ENCODE measurements at places on chromosomes 6 and 20. TPM values are rescaled to one million over a fixed set of nuclear protein-coding genes. Genes with fewer than 3 reads are reported as not detected.

- no peak for DNase-seq
Observed at GRCh38 chr20:39082622-39083398, 120.7 kb downstream of the DHX35 start.

DNA sequence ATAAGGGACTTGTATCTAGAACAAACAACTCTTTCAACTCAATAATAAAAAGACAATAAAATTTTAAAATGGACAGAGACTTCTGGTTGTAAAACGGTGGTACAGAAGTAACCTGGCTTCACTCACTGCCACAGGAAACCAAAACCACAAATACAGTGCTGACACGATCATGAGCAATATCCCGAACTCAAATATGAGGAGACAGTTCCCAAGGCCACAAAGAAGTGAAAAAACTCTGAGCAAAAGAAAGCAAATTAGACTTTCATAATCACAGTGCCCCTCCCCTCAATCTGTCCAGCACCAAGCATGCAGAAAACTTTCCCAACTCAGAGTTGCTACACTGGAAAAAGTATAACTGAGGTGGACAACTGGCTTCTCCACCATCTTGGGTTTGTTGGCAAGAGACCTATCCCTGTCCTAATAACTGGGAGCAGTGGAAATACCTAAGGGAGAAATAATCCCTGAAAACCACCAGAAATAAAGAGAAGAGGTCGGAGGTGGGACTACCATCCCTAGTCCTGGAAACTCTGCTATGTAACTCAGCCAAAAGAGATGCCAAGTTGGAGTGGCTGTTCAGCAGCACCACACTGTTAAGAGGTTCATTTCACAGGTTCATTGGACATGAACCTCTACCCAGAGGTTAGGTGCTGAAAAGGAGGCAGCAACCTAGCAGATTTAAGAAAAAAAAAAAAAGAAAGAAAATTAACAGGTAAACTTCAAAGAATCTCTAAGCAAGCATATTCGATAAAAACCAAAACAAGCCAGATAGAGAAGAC, 55.5 kb downstream of the REV3L start:
- no peak for DNase-seq

- DNase-seq = no peak
Observed at GRCh38 chr6:90065173-90065572, 170.9 kb downstream of the GJA10 start.

GRCh38 chr6:47839645-47840044, 57.8 kb downstream of the OPN5 start:
- no peak for DNase-seq

DNA sequence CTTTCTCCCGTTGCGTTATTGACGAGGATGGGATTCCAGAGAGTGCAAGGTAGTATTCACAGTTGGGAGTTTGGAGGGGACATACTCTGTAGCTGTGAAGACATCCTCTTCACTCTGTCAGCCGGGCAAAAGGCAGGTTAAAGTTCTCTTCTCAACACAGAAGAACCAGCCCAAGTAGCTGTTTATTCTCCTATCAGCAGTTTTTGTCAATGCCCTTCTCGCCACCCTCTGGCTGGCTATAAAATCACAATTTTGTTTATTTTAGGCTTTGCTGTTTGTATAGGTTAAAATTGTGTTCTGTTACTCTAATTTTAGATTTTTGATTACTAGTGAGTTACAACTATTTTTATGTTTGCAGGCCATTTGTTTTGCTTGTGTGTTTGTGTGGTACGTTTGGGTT, 37.9 kb upstream of the MAS1 start:
- DNase-seq = no peak

- no peak for DNase-seq
Observed at GRCh38 chr20:50546729-50547314, 36.6 kb downstream of the PTPN1 start.

- no peak for DNase-seq
Observed at GRCh38 chr6:152669895-152670294, 27.8 kb upstream of the MYCT1 start.

DNA sequence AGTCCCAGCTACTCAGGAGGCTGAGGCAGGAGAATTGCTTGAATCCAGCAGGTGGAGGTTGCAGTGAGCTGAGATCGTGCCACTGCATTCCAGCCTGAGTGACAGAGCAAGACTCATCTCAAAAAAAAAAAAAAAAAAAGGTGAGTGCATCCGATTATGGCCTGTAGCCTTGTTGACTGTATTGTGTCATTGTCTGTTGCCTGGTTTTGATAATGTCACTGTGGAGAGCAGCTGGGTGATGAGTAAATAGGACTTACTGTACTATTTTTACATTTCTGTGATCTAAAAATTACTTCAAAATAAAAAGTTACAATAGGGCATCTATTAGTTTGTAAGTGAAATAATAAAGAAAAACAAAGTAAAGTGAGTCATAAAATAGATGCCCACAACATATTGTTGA, 134.1 kb upstream of the SALL4 start:
- DNase-seq = no peak

GRCh38 chr6:30508890-30509736, 19.8 kb downstream of the HLA-E start:
- no peak for DNase-seq

DNA sequence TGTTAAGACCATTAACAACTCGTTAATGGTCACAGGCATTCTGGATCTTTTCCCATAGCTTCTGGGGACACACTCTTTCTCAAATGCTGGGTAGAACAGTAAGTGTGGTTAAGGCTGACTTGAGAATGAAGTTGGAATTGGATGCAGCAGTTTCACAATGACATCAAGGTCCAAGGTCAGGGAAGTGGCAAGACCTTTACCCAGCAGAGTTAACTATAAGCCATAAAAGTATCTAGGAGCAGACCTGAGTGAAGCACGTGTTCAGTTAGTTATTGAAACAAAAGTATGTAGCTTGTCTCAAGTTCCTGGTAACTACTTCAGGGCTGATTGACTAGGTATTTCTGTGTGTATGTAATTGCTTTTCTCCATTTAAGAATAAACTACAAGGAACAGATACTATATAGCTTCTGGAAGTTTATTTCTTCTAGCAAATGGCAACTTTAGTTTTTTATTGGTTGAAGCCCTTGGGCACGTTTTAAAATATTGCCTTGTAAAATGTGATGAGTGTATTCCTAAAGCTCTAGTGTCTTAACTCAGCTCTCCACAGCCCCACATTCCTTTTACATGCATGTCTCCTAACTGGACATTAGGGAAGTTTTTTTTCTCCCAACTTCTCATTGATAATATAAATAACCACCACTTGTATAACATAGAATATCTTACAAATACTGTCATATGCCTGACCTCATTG, 479.0 kb upstream of the CITED2 start:
- DNase-seq = no peak

DNA sequence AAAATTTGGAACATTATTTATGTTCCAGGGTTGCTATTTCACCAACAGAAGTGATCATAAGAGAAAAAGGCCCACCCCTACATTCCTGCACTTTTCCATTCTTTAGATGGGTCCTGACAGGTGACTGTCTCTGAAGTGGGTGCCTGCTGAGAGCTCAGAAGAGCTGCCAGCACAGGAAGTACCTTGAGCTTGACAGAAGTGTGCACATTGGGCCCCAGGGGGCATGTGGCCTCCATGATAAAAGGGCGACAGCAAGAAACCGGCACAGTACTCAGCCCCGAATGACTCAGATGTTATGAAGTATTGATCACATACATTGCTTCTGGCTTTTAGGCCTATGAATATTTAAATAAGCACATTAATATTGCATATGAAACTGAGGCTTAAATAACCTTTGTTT, 150.4 kb downstream of the PCSK2 start:
- no peak for DNase-seq

DNA sequence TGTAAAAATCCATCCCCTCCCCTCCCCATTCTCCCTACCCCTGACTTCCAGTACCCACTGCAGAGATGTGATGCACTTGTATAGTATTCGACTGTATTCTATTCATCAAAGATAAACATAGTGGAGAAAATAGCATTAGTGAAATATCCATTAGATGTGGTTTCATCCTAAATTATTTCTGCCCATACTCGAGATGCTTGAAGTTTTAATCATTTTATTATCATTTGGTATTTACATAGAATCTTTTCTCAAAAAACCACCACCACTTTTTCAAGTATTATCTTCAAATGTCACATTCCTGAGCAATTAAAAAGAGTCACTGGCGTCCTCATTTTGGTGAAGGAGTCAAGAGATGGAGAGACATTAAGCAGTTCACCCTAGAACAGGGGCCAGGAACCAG, 181.9 kb downstream of the HAO1 start:
- DNase-seq = no peak

GRCh38 chr6:109623288-109623687, 67.7 kb downstream of the AK9 start:
- no peak for DNase-seq

GRCh38 chr6:52995913-52996645, 995 bp upstream of the GSTA4 start:
- DNase-seq = no peak

- DNase-seq = no peak
Observed at GRCh38 chr6:13278164-13278563, 50.2 kb downstream of the TBC1D7 start.

DNA sequence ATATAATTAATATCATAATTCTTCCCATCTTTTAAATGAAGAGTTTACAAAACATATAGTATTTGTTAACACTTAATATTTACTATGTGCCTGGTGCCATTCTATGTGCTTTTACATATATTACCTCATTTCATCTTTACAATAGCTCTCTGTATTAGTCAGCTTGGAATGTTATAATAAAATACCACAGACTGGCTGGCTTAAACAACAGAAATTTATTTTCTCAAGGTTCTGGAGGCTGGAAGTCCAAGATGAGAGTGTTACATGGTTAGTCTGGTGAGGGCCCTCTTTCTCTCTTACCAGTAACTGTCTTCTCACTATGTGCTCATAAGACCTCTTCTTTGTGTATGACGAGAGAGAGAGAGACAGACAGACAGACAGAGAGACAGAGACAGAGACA, 110.2 kb downstream of the NKAIN2 start:
- DNase-seq = no peak

DNA sequence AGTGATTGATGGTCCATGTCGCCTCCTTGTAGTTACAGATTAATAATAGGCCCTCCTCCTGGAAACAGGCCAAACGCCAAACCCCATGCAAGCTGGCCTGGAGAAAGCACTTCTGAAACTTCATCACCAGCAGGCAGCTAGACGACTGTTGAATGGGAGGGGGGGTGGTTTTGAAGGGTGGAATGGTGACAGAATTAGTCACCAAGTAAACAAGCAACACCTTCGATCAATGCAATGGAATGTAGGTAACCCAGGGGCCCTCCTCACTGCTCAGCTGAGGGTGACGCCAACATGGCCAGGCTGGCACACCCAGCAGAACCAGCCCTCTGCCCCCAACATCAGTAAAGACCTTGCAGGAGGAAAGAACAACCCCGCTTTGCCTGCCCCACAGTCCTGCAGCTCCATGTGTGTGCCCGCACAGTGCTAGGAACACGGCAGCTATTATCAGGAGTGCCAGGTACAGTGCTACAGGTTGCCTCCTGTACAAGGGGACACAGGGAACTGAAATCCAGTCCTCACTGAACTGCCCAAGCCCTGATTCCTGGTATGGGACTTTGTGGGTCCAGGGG, 2.7 kb downstream of the BCAS1 start:
- DNase-seq = no peak

- no peak for DNase-seq
Observed at GRCh38 chr6:156954816-156955215, 177.6 kb downstream of the ARID1B start.

GRCh38 chr6:150830439-150831165, 34.9 kb upstream of the MTHFD1L start:
- no peak for DNase-seq

DNA sequence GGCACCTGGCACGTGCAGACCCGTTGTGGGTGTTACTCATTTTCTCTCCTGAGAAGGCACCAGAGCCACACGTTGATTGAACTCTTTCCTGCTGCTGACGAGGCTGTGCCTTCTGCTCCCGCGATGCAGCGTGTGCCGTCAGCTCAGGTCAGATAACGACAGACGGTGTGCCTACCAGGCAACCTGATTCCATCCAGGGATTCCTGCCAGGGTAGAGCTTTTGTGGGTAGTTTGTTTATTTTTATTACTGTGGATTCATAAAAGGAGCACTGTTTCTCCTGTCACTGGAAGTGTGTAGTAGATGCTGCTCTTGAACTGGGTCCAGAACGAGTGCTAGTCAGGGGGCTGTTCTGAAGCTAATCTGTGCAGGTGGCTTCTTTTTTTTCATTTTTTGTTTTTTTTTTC, 20.7 kb downstream of the PRPF6 start:
- DNase-seq = no peak

DNA sequence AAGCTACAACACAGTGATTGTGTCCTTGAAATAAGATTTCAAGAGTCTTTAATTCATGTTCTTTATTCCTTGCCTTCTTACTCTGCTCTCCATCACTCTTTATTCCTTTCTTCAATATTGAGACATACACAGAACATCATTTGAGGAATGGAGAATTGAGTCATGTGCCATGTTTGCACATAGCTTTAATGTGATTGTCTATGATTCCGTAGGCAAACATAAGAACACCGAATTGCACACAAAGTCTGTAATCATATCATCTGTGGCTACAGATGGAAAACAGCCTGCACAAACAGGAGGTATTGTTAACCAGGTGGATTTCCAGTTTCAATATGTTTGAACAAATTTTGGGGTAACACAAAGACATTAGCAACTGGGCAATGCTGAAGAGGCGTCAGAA, 571.6 kb upstream of the GJE1 start:
- DNase-seq = no peak

DNA sequence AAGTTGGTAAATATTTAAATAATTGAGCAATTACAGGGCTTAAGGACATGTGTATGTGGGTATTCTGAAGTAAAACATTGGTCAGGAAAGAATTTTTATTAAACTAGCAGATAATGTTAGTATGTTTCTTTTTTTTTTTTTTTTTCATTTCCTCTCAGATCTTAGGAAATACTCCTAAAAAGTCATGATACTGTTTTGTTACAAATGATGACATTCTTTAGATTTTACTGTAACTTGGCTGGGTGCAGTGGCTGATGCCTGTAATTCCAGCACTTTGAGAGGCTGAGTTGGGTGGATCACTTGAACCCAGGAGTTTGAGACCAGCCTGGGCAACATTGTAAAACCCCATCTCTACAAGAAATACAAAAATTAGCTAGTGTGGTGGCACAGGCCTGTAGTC, 41.5 kb downstream of the CDC40 start:
- no peak for DNase-seq

GRCh38 chr6:48511378-48511777, 400.4 kb upstream of the PTCHD4 start:
- no peak for DNase-seq

CD109 gene
- 1.9 TPM for polyA plus RNA-seq

TFAP2D gene
- not detected for polyA plus RNA-seq

BFSP1 gene
- polyA plus RNA-seq = 2.4 TPM

SRMS gene
- polyA plus RNA-seq = not detected

CASS4 gene
- 0.20 TPM for polyA plus RNA-seq

SLC35B3 gene
- polyA plus RNA-seq = 22.4 TPM

PYGB gene
- 143 TPM for polyA plus RNA-seq

CD93 gene
- polyA plus RNA-seq = 5.7 TPM

RANBP9 gene
- polyA plus RNA-seq = 29.2 TPM

OPRL1 gene
- polyA plus RNA-seq = 1.1 TPM

GMDS gene
- polyA plus RNA-seq = 138 TPM

RUNX2 gene
- 1.0 TPM for polyA plus RNA-seq

CLVS2 gene
- polyA plus RNA-seq = not detected

Data from aorta (tissue), 5 donors.